ENCODE measurements at places on chromosomes 4 and X.
A peak's percentile ranks its signal among the peaks of the same experiment; 100 is the strongest.

GRCh38 chr4:79991601-79992000 is 81.4 kb downstream of the ANTXR2 start:
- DNase-seq: no peak

DNA sequence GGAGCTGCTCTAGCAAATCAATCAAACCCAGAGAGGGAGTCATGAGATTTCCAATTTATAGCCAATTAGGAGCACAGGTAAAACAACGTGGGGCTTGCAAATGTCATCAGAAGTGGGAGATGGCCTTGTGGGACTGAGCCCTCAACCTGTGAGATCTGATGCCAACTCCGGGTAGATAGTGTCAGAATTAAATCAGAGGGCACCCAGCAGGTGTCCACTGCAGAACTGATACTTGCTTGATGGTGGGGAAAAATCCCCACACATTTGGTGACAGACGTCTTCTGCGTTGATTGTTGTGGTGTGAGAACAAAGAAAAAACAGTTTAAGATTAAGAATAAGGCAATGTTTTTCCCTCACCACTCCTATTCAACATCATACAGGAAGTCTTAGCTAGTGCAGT is 1402.8 kb downstream of the RAPGEF2 start:
- no peak for DNase-seq

- no peak for DNase-seq
Measured at GRCh38 chr4:108543359-108543968, 76.9 kb upstream of the RPL34 start.

- no peak for DNase-seq
Measured at GRCh38 chr4:184526228-184526627, 51.9 kb upstream of the IRF2 start.

GRCh38 chr4:141853091-141853764 is 216.8 kb downstream of the IL15 start:
- peak; percentile 78 for DNase-seq

DNA sequence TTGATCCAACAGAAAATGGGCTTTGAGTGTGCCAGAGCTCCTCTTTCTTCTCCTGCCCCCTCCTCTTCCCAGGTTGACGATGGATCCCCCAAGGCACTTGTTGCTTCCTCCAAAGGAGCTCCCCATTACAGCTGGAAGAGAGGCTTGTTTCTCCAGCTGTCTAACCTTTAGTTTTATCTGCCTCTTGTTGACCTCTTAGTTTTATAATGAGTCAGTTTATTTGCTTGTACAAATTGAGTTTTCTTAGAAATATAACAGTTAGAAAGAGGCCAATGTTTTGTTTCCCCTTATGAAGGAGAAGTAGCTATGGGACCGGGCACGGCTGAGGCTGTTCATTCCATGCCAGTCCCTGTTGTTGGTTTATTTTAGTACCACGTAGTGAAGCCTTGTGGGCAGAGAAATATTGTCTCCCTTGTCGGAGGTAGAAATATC is 158.2 kb downstream of the SPRY1 start:
- no peak for DNase-seq

DNA sequence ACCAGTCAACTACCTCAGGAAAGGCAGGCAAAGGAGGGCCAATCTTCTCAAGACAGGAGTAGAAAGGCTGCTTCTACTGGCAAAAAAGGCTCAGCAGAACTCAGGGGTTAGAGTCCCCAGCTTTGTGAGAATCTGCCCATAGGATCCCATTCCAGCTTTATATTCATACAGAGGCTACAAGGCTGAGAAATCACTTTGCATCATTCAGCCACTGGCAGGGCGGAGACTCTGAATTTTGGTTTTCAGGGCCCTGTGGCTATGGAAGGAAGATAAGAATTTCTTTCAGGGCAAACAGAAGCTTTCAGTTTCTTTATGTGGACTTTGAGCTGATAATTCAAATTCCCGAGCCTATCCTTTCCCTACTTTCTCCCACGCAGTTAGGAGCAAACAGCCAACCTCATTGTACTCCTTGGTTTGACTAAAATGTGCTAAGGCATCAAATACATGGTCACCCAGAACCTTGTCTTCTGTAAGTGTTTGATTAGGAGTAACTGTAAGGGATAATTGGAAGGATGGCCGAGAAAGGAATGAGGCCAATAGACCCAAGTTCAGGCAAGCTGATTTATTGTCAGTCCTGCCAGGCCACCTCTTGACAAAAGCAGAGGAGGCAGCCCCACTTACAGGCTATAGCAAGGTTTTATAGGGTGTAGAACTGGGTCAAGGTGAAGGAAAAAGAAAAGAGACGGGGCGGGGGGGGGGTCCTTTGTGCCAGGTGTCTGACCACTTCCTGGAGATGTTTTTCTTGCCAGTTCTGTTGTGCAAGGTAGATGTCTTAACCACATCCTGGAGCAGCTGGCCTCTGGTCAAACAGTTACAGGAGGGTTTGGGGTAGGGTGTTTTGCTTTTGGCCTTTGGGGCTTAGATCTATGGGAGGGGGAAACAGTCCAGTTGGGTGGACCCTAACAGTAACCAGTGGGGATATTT is 165.3 kb upstream of the PPP1R2C start:
- no peak for DNase-seq

DNA sequence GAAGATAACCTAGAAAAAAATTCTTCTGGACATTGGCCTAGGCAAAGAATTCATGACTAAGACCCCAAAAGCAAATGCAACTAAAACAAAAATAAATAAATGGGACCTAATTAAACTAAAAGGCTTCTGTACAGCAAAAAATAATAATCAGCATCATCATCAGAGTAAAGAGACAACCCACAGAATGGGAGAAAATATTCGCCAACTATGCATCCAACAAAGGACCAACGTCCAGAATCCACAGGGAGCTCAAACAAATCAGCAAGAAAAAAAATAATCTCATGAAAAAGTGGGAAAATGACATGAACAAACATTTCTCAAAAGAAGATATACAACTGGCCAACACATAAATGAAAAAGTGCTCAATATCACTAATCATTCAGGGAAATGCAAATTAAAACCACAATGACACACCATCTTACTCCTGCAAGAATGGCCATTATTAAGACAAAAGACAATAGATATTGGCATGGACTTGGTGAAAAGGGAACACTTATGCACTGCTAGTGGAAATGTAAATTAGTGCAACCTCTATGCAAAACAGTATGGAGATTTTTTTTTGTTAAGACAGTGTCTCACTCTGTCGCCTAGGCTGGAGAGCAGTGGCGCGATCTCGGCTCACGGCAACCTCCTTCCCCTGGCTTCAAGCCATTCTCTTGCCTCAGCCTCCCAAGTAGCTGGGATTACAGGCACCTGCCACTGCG is 29.9 kb downstream of the ELF2 start:
- no peak for DNase-seq

DNA sequence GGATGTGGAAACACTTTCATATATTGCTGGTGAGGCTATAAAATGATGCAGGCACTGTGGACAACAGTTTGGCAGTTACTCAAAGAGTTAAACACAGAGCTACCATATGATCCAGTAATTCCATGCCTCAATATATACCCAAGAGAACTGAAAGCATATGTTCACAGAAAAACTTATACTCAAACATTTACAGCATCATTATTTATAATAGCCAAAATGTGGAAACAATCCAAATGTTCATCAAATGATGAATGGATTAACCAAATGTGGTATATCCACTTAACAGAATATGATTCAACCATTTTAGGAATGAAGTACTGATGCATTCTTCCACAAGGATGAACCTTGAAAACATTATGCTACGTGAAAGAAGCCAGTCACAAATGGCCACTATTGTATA is 603.8 kb downstream of the IQCM start:
- no peak for DNase-seq

DNA sequence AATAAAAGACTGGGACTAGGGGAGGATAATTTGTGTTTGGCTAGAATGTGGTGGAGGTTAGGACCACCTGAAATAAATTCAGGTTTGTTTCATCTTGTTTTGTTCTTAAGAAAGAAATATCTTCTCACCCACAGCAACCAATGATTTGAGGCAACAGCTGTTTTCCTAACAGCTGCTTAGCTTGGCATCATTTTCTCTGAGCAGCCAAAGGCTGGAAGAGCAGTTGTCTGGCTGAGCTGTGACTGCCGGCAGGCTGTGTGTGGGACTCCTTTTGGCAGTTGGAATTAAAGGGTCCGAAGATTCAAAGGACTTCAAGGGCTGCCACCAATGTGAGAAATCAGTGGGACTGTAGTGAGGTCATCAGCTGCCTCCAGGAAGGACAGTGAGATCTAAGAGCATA is 5.0 kb downstream of the TRIM75 start:
- DNase-seq: no peak

DNA sequence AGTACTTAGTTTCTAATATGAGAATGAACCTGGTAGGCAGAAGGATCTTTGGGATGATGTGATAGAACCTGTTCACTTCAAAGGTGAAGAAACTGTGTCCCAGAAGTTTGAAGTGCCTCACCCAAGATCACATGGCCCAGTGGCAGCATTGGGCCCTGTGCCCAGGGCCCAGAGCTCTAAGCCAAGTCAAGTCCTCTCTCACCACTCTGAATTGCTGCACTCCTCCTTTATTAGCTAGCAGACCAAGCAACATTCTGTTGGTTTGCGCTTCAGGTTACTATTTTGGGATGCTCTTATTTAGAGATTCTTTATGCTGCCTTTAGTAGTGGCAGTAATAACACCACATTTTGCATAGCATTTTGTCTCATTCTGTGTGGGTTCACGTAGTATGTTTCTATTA is 82.7 kb downstream of the PARM1 start:
- DNase-seq: no peak

DNA sequence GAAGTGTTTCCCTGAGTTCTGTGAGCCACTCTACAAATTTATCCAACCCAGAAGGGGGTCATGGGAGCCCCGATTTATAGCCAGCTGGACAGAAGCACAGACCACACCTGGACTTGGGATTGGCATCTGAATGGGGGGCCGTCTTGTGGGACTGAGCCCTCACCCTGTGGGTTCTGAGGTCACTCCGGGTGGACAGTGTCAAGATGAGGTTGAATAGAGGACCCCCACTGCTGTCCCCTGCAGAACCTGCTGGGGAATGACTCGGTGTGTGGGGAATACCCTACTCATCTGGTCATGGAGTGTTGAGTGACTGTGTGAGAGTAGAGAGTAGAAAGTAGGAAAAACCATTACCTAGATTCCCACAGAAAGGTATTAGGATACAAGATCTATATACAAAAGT is 67.5 kb downstream of the ZFYVE28 start:
- DNase-seq: no peak

GRCh38 chrX:101410461-101410860 is 2.4 kb downstream of the HNRNPH2 start:
- DNase-seq: no peak

DNA sequence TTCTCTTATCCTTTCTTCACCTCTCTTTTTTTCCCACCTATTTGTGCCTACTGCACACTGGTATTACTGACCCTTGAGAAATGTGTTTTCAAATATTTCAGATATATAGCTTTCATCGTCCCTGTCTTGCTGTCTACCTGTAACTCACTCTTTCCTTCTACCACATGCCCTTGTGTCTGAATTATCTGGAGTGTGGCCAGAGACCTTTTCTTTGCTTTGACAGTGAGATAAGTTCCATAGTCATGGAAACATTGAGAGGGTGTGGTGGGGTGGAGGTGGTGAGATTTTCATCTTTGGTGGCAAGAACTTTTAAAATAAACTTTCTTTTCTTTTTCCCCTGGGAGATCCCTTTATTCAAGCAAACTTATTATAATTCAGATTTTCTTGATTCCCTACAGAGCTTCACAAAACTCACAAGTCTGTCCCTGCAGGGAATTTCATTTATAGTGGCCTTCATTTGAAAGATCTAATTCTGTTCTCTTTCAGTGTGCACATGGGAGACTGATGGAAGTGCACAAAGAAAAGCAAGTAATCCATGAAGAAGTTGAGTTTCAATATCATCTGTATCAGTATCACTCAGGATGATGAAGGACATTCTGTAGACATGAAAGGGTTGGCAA is 95.7 kb downstream of the SH2D1A start:
- DNase-seq: no peak

- no peak for DNase-seq
Measured at GRCh38 chrX:10111364-10112148, 45.2 kb upstream of the CLCN4 start.

- DNase-seq: no peak
Measured at GRCh38 chr4:53195815-53196661, 169.8 kb downstream of the SCFD2 start.

GRCh38 chr4:164648849-164649212 is 105.1 kb upstream of the SMIM31 start:
- DNase-seq: no peak

DNA sequence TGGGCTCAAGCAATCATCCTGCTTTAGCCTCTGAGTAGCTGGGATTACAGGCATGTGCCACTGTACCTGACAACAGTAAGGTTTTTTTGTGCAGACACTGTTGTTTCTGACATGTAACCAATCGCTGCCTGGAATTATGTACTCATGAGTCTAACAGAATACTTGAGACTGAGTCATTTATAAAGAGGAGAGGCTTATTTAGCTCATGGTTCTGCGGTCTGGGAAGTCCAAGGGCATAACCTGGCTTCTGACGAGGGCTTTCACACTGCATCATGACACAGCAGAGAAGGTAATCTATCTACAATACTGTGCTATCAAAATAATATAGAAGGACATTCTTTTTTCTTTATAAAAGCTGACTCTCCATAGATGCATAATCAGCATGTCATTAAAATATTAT is 115.5 kb upstream of the STOX2 start:
- no peak for DNase-seq

GRCh38 chrX:155148724-155149537 is 67.3 kb upstream of the VBP1 start:
- DNase-seq: no peak

DNA sequence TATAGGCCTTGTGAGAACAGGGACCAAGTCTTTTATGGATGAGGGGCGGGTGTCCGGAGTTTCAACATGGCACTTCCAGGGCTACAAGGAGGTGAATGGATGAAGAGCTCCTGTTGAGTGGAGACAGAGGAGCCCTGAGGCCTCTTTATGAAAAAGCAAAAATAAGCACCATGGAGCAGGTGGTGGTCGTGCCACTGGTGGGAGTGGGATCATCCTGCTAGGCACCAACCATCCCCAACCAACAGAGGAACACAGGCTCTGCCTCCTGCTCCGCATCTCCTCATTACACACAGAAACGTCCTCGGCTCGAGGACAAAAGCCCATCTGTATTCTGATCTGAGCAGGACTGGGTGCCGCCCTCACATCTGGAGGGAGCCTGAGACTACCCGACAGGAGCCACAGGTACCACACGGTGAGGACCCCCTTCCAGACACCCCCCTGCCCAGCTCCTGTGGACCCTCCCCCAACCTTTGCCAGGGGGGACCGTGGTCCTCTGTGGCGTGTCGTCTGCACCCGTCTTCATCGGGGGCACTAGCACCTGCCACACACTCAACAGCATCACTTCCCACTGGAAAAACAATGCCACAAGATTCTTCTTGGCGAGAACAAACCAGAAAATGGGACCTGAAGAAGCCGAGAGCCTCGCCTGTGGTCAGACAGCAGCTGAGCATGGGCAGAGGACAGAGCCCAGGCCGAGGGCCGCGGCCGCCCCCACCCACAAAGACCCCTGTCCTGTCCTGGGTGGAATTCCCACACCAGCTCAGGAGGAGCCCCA is 3.9 kb upstream of the PDE6B start:
- DNase-seq: no peak

GRCh38 chrX:13938829-13939530 is 90.7 kb downstream of the GEMIN8 start:
- DNase-seq: no peak

GRCh38 chr4:37976991-37977470 is 16.8 kb downstream of the PTTG2 start:
- DNase-seq: peak; percentile 22

- DNase-seq: peak; percentile 3
Measured at GRCh38 chrX:86133761-86134160, 14.5 kb upstream of the DACH2 start.

GRCh38 chrX:39310891-39311290 is 509.6 kb downstream of the MID1IP1 start:
- no peak for DNase-seq

All from NCI-H1105 (cell line).